Amniotic stem cell (primary cell): ENCODE measurements at places on chromosomes 6 and 20.

DNA sequence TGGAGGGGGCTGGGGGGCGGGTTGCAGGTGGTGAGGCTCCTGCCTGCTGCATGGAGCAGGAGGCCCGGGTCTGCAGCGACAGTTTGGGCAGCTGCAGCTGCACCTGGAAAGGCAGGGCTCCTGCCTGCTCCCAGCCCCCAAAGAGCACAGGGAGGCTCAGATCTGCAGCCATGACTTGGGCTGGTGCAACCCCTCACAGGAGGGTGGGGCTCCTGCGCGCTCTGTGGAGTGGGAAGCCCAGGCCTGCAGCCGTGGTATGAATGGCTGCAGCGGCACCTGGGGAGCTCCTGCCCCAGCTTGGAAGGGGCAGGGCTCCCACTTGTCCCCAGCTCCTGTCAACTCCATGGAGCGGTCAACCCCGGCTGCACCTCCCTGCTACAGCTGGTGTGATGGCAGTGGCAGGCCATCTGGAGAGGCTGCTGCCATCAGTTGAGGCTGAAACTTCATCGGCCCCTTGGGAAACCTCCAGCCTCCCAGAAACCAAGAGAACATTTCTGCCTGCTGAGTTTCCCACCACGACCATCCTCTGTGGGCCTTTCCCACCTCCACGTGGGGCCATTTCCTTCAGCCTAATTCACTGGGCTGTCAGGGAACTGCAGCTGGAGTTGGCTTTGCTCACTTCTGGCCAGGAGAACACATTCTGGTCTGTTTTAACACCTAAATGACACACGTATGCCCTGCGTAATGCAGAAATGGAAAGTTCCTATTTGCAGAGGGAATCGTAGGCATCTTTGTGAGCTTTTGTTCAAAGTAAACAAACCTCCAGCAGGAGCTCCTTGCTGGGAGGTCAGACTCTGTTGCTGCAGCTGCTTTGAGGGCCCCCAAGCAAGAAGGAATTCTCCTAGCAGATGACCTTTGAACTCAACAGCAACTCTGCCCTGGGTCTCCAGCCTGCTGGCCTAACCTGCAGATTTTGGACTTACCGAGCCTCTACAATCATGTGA is 429.0 kb downstream of the PREX1 start:
- no peak for DNase-seq

GRCh38 chr6:157898169-157898568 is 75.1 kb downstream of the SNX9 start:
- DNase-seq = no peak

GRCh38 chr20:18288749-18289267 is 481 bp downstream of the ZNF133 start:
- DNase-seq = no peak

DNA sequence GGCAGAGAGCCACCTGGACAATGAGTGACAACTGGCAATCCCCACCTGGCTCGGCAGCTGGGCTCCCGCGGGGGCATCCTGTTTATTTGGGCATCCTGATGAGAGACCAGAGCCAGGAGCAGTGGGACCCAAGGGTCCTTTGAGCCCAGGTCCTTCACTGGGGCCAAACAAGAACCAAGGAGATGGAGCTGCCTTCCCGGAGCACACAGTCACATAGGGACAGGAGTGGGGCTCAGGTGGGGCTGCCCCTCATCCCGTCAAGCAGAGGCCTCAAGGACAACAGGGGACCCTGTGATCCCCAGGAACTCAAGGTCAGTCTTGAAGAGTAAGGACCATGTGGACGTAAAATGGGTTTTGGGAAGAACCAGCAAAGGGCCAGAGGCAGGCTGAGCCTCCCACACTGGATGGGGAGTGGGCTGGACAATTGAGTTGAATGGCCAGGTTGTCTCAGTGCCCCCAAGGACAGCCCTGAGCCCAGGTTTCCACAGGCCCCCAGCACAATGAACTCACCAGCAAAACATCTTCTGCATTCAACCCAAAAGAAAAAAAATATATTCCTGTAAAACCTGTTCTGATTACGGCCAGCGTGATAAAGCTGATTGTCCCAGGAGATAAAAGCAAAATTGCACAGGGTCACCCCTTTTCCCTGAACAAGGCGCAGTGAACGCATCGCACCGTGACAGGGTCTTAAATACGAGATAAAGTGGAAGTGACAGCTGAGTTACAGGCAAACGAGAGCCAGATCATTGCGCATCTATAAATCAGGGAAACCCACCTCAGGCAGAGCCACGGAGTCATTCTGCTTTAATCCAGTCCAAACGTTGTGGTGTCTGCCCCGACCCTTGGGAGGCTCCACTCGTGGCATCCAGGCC is 86.2 kb downstream of the ANKRD60 start:
- no peak for DNase-seq

- DNase-seq = no peak
Observed at GRCh38 chr20:2585811-2586210, 49.4 kb downstream of the TMC2 start.
